ENCODE measurements at places on chromosomes 3 and 15. TPM values are rescaled to one million over a fixed set of nuclear protein-coding genes. Genes with fewer than 3 reads are reported as not detected.

- no peak for DNase-seq
These were observed 163.0 kb downstream of the TBC1D5 start for GRCh38 chr3:17579289-17580031.

GRCh38 chr3:115523458-115523857 is 99.9 kb upstream of the GAP43 start:
- DNase-seq = peak; percentile 55

GRCh38 chr3:151462278-151462780 is 1.5 kb upstream of the IGSF10 start:
- DNase-seq = no peak

DNA sequence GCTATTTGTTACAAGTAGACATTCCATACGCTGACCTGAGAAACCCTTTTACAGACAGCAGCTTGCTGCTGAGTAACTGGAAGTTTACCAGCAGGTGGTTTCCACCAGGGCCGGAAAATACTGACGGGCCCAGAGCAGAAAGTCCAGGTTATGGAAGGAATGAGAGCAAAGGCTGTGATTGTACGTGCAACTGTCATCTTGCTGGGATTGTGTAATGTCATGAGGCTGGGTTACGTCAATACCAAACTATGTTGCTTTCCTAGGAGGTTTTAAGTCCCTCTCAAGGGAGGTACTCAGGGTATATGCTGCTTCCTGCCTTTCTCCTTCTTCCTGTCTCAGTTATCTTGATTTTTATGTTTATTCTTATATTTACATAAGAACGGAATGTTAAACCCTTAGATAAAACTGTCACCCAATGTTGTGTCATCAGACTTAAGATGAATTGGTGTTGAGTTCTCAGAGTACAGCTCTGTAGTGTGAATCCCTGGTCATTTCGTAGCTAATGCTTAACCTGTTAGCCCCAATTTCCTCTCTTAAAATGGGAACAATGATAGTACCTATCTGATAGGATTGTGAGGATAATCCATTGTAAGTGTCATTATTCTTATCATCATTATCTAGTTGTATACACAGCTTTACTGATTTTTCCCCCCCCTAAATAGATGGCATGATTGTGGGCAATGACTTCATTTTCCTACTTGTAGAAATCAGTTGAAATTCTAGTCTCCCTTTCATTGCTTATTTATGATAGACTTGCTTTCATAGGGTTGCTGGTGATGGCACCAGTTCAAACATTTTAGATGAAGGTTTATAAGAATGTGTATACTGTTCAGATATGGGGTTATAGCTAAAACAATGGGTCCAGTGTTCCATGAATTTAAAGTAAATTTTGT is 101.4 kb downstream of the FNDC3B start:
- peak; percentile 58 for DNase-seq

- no peak for DNase-seq
These were observed 132.7 kb downstream of the EEFSEC start for GRCh38 chr3:128285967-128286321.

ESYT3 gene
- total RNA-seq = 1.3 TPM

FURIN gene
- total RNA-seq = 35.1 TPM

Data from heart right ventricle (tissue), 16 donors.